CD4-positive, alpha-beta T cell treated with Interleukin-15 for 1 hour (primary cell): ENCODE measurements at places on chromosomes 7 and 10.

DNA sequence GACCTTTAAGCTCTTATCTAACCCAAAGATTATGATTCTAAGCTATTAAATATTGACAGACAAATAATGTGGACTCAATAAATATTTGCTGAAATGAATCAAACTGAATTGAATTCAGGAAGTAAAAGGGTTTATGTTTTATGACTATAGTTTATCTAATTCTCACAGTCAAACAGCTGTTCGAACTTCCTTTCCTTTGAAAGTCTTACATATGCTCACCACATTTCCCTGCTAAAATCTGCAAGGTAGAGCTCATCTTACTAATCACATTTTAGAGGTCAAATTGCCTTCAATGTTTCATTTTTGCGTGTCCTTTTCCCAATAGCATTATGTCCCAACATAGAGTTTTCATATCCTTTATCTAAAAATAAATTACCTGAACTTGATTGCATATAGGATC lies 154.9 kb upstream of the PPP1R3A start:
- DNase-seq, result no peak

DNA sequence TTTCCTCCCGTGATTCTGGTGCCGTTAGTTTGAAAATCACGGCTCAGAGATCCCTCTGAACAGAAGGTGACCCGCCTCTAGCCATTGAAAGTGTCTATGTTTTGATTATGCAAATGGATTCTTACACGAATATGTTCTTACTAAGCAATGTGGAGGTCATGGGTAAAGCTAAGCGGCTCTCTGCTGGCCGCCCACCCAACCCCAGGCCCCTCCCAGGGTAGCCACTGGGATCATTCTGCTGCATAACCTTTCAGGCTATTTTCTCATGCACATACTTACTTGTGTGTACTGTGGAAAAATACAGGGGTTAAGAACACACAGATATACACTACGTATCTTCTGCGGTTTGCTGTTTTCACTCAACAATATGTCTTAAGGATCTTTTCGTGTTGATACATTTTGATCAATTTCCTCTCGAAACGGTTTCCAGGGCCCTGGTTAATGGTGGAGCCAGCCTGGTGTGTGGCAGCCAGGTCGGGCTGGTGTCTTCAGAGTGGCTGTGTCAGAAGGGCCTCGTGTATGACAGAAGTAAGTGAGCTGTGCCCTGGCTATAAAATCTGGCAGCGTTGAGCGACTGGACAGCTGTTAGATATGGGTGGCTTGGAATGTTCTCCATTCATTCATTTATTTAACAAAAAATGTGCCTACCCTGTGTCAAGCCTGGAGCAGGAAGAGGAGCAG lies 29.9 kb downstream of the ZNF783 start:
- no peak for DNase-seq

GRCh38 chr7:27723085-27723484 lies 16.9 kb upstream of the TAX1BP1 start:
- DNase-seq, result no peak

DNA sequence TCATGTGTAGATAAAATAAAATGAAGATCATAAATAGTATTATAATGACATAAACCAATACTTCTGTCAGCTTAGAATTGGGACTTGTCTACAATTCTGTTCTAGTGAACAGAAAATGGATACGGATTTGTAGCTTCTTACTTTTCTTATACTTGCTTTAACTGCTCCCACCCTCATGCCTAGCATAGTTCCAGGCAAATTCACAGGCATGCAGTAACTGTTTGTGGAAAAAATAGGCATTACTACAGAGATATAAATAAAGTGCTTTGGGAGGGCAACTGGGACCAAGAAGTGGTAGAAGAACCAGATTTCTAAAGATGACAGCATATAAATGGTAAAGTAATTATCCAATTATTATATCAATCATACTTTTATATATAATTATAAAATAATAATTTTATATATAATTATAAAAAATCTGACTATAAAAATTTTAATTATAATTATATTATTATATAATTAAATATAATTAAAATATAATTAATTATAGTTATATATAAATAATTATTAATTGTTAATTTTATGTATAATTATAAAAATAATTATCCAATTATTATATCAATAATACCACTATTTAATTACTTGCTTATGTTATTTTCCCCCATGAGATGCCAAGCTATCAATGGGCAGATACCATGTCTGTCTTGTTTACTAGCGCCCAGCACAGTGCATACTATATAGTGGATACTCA lies 144.1 kb downstream of the NOC3L start:
- no peak for DNase-seq

DNA sequence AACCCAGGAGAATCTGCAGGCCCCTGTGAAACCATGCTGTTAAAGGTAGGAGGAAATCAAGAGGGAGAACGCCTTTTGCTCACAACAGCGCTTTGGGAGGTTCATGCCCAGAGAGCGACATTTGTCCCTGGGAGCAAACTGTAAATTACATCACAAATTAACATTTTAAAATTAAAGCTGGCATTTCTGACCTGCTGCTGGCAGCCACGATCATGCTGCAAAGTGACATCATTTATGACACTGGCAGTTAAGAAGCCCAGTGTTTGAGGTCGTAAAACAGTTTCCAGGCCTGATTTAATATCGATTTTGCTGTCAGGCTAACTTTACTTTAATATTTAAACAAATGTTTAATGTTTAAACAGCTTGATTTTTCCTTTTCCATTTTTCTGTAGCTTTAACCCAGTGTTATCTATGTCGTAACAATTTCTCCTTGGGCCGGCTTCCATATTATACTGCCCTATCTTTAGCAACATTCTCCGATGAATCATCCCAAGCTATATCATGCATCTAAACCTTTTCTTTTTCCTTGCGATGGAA lies 86.5 kb upstream of the NPVF start:
- DNase-seq, result no peak
